ENCODE measurements at places on chromosomes 3 and 15.

DNA sequence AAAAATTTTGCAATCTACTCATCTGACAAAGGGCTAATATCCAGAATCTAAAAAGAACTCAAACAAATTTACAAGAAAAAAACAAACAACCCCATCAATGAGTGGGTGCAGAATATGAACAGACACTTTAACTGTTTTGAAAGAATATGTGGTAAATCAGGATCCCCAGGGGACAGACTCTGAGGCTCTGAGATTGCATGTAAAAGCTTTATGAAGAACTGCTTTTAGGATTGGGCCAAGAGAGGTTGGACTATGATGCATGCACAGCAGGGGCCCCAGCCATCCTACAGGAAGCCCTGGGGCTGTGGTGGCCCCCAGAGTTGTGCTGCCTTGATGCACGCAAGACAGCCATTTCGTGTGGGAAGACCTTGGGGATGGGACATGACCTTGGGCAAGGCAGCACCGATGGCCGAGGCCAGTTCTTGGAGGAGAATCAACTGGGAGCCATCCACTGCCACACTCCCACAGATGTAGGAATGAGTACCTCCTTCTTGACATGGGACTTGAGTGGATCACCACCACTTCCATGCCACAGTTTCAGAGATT lies 298.1 kb upstream of the THBS1 start:
- no peak for DNase-seq

DNA sequence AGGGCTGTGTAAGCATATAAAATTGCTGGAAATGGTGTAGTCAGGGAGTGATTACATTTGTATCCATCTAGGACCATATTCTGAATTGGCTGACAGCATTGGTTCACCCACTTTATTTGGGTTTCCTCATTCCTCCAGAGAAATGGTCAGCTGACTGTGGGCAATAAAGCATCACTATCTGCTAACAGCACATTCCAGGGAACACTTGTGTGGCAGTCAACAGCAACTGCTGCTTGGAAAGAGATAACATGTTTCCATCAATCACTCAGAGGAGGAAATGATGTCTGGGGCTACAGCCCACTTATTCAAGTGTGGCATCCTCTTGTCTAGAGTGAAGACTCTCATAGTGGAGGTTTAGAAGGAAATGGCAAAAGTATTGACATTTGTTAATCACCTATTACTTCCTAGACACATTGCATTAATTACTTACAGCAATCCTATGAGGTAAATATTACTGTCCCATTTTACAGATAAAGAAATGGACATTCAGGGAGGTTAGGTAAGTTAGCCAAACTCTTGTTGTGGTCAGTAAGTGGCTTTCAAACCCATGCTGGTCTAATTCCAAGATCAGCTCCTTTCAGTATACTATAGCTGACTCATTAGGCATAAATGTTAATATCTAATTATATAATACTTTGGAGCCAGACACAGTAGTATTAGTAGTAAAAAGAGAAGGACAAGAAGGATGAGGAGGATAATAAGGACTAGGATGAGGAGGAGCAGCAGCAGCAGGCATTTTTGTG lies 247.8 kb downstream of the ALCAM start:
- no peak for DNase-seq

DNA sequence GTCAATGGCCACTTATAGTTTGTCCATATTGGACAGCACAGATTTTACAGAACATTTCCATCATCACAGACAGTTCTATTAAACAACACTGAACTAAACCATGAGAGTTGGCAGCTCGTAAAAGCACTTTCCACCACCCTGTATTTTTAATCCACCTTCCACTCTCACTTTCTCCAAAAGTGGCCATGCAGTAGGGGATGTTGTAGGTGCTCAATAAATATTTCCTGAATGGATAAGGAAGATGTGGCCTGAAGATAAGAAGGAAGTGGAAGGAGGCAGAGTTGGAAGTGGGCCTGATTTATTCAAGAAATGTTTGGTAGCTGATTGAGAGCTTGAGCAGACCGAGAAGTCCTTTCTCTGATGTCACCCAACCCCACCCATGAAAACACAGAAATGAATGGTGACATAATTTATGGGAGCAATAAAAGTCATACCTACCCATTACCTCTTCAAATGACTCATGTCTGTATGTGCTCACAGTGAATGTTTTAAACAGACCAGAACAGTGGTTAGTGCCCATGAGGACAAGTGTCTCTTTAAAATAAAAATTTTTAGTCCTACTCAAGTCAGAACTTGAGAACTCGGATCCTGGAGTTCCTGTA lies 39.6 kb upstream of the CTNNB1 start:
- no peak for DNase-seq

DNA sequence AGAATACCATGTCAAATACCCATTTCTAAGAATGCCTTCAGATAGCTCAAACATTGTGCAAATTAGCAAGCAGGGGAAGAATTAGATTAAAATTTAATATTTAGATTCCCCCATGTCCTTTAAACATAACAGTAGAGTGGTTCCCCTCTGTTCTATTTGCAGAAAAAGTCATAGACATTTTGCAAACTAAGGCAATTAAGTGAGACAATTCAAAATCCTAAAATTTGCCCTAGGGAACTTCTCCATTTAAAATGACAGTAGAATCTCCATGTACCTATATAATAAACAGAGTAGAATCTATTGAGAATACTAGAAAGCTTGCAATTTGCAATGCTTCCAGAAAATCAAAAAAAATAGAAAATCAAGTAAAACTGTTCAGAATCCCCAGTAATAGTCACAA lies 340.6 kb downstream of the TBL1XR1 start:
- no peak for DNase-seq

GRCh38 chr3:15206662-15207576 lies 873 bp downstream of the CAPN7 start:
- peak; percentile 60 for DNase-seq

- DNase-seq, result peak; percentile 82
These were observed 49.7 kb downstream of the LRTM1 start for GRCh38 chr3:54878145-54878544.

GRCh38 chr15:85750319-85751290 lies 44.1 kb downstream of the KLHL25 start:
- no peak for DNase-seq

GRCh38 chr3:138332472-138333073 lies 2.9 kb upstream of the NME9 start:
- DNase-seq, result peak; percentile 50

- no peak for DNase-seq
These were observed 33.0 kb downstream of the FAM98B start for GRCh38 chr15:38486936-38487335.

GRCh38 chr3:169886671-169887070 lies 16.9 kb upstream of the LRRC31 start:
- DNase-seq, result no peak

- no peak for DNase-seq
These were observed 30.4 kb upstream of the WDR72 start for GRCh38 chr15:53789654-53790375.

GRCh38 chr3:53846134-53846850 lies at the start of the genes CHDH and IL17RB:
CHDH (minus strand) TSS chr3:53846419; CDS start chr3:53824008, 22,411 bp downstream.
IL17RB (plus strand) TSS chr3:53846568; CDS start chr3:53846589, 21 bp downstream.
- peak; percentile 60 for DNase-seq

GRCh38 chr3:187165144-187165543 lies 25.8 kb upstream of the RPL39L start:
- peak; percentile 71 for DNase-seq
